ENCODE measurements at places on chromosomes 11 and 22.

DNA sequence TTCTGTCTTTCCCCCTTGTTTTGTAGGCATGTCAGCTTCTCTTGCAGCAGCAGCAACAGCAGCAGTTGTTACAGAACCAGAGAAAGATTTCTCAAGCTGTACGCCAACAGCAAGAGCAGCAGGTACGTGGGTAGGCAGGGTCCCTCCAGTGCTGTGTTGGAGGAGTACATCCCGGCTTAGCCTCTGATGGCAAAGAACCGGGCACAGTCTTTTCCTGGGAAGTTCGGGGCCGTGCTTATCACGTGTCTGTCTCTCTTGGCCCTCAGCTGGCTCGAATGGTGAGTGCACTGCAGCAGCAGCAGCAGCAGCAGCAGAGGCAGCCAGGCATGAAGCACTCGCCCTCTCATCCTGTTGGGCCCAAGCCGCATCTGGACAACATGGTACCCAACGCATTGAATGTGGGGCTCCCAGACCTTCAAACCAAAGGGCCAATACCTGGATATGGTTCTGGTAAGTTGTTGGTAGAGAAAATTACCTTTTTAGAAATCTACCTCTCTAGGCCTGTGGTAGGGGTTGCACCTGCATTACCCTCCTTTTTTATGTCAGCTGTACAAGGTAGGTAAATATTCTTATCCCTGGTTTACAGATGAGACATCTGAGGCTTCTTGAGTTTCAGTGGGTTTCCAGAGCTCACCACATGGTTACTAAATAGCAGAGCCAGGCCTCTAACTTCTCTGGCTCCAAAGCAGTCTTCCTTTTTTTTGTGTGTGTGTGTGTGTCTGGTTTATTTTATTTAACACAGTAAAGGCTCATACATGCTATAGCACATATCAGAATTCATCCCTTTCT is 45.2 kb upstream of the ADSL start:
- no peak for DNase-seq

- no peak for DNase-seq
Measured at GRCh38 chr11:57425565-57426438, 1.1 kb downstream of the SLC43A3 start.

DNA sequence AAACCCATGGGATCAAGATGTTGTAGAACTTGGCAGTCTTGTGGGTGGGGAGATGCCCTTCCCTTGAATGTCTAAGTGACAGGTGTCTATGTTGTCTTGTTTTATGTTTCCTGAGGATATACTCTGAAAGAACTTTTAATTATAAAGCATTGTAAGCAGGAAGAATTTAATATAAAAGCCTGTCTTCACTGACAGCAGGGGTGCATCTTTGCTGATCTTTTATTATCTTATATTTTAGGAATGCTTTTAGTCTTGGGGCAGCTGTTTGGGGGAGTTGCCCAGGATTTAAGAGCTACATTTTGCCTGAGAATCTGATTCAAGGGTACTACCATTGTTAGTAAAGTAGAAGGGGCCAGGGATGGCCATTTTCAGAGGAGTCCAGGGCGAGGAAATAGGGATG is 43.4 kb downstream of the IRAG1 start:
- no peak for DNase-seq

DNA sequence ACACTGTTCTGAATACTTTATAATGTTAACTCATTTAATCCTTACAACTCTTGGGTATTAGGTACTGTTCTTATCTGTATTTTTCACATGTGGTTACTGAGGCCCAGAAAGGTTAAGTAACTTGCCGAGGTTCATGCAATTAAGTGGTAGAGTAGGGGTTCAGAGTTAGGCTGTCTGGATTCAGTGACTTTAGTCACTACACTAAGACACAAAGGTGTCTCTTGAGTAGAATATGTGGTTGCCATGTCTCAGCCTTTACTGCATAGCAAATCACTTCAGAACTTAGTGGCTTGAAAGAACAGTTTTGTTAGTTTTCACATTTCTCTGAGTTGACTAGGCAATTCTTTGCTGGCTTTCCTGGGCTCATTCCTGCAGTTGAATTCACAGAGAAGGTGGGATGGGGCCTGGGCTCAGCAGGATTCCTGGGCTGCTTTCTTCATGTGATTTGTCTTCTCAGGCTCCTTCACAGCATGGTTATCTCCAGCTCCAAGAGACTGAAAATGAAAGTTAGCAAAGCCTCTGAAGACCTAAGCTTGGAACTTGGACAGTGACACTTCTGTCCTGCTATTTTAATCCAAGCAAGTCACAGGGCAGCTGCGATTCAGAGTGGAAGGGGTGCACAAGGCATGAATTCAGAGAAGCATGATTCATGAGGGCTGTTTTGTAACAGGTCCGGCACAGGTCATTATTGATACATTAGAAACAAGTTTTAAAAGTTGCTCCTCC is 68.3 kb downstream of the SPECC1L start:
- no peak for DNase-seq

GRCh38 chr11:45936511-45937054 is 14.1 kb downstream of the LARGE2 start:
- DNase-seq, result no peak

- no peak for DNase-seq
Measured at GRCh38 chr11:46346886-46347636, at the start of gene DGKZ. DGKZ (plus strand) TSS chr11:46347463; CDS start chr11:46347660, 197 bp downstream.

DNA sequence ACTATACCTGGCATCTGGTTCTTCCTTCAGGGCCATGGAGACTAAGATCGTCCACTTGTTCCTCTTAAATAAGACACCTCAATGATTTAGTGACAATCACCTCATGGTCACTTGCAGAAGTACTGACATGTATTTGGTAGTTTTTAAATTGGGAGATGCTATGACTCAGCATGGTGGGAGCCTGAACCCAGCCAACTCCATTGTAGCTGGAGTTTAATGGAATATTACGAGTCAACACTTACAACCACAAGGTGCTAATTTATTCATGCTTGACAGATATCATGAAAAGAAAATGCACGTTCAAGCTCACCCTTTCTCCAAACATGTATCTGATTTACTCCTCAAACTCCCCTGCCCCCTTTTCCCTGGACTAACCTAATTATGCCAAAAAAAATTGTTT is 16.6 kb upstream of the APOL3 start:
- DNase-seq, result no peak
